Mammary epithelial cell (primary cell): ENCODE measurements at places on chromosomes 16 and 17. TPM values are rescaled to one million over a fixed set of nuclear protein-coding genes. Genes with fewer than 3 reads are reported as not detected.

The SCARF1 gene
- 0.83 TPM for total RNA-seq

The KRT12 gene
- total RNA-seq: not detected

The OR1F1 gene
- total RNA-seq: 0.35 TPM in 1 of 2 replicates, not detected in the other

The CCL13 gene
- not detected for total RNA-seq

The NOL3 gene
- total RNA-seq: 30.0 TPM

The MMP28 gene
- total RNA-seq: 64.0 TPM

The SOST gene
- total RNA-seq: not detected

The TENT4B gene
- total RNA-seq: 14.5 and 16.3 TPM in 2 replicates
